ENCODE measurements at places on chromosomes 6 and 20.

- DNase-seq: no peak
Observed at GRCh38 chr6:101443315-101443714, 49.8 kb downstream of the GRIK2 start.

DNA sequence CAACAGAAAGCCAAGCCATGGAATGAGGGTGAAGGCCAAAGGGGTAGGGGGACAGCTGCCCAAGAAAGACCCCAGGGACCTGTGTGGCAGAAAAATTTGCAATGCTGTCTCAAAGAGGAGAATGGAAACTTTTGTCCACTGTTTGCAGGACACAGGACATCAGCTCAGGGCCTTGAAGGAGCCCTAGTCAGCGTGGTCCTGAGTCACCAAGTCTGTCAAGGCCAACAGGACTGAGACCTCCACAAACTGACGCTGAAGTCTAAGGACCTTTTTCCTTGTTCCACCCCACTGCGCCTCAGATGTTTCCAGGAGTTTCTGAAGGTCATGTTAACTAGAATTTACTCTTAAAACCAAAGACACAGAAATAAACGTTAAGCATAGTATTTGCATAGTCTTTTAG is 31.8 kb upstream of the AVP start:
- DNase-seq: no peak

DNA sequence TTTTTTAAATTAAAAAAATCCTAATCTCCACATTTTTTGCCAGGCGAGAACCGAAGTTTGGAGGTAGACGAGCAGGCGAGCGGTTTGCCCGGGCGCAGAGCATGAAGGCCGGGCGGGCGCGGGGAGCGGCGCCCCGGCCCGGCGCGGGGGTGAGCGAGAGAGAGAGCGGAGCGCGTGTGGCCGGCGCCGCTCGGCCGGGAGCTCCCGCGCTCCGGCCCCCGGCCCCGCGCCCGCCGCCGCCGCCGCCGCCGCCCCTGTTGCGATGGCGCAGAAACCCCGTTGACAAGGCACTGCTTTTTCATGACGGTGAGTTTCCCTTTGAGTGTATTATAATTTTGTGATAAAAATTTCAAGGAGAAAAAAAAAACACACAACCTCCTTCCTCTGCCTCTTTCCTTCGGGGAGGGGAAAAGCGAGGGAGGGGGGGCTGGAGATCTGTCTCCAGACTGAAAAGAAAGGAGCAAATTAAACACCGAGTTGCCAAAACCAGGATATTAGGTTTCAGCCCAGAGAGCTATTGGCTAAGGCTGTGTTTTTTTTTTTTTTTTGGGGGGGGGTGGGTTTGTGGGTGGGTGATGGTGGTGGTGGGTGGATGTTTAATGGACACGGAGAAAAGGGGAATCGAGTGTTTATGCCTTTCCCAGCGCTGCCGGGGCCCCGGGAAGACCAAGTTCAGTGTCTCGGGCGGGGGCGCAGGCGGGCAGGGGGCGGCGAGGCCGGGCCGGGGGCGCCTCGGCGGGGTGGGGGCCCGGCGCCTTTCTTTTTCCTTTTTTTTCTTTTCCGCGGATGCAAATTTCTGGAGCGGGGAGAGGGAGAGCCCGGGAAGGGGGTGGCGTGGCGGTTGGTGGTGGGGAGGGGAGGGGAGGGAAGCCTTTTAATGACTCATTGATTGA is at the start of gene BICRAL:
TSS of gene BICRAL (plus strand) at position 257 of the 893 bp plus-strand sequence. CDS start 39,971 bp downstream, outside the sequence.
- peak; percentile 72 for DNase-seq

DNA sequence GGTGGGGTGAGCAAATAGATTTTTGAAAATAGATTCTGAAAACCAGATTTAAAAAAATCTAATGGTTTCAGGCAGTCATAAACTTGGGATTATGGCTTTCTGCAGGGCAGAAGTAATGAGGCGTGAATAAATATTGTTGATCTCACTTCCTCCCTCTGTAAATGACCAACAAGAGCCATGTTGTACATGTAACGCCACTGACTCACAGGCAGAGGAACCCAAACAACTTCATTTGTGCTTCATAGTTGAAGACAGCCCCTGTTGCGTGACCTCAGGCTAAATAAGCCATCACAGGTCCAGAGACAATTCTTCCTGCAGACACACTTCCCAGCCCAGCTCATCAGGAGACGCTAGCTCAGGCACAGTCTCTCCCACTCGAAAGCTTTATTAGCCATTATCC is 59.1 kb upstream of the F13A1 start:
- DNase-seq: no peak

- no peak for DNase-seq
Observed at GRCh38 chr6:43944908-43945767, 175.1 kb downstream of the VEGFA start.

DNA sequence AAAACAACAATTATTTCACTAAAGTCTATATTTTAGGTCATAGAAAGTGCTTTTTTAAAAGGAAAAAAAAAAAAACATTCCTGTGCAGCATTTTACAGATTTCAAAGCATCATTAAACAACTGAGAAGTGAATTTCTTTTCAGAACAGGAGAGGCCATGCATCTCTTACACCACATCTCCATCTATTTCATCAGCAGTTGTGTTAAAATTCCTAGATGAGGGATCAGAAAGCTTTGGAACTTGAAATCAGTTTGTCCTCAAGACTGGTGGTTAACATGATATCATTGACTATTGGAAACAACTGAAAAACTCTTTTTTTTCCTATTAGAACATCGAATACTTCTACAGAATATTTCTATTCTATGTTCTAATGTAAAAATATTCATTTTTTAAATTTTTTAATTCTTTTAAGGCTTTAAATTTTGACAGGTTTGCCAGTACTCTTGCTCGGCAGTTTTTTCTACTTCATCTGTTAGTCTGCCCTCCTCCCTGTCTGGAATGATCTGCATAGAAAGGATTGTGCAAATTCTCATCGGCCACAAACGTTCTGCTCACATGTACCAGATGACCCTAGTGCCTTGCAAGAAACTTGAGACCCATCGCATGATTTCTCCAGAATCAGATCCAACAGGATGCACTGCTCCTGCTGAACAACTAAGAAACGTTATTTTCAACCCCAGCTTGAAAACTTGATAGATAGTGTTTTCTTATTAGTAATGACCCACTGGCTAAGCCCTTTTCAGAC is 411.0 kb upstream of the AGPAT4 start:
- no peak for DNase-seq

- no peak for DNase-seq
Observed at GRCh38 chr6:34543421-34543820, 12.7 kb downstream of the SPDEF start.

DNA sequence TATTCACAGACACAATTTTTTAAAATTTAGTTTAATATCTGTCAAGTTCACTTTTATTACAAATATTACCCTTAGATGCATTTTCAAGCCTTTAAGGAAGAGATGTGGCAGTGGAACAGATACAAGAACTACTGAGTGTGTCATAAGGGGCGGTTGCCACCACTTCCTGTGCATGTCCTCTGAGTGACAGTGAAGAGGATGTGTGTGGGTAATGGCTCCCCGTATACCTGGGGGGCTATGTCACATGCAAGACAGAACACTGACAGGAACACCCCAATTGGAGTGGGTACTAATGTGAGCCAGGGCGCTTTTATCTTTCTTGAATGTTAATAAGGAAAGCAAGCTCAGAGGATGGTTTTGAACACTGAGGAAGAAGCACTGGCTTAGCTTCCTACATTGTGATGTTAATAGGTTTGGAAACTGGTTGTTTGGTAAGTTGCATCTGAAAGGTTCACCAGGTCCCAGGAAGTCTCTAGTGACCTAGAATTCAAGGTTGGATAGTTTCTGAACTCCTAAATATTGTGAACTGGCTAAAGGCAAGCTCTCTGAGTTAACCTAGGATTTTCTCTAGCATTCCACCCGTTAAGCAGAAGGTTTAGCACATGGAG is 83.4 kb upstream of the ASF1A start:
- DNase-seq: no peak

DNA sequence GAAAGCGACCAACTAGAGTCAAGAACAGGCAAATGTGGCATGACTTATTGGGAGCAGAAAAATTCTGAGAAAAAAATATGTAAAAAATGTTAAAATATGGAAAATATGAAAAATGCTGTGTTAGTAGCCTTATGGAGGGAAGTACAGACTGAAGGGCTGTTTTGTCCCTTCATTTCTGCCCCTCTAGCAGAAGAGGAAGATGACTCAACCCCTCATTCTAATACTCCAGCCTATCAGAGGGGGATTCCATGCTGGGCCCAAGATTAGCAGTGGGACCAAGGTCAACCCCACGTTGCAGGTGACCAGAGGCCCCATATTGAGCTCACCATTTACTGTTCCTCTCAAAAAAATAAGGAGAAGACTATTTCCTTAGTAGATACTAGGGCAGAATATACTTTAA is 8.4 kb downstream of the MUC21 start:
- DNase-seq: no peak

GRCh38 chr6:44179648-44180047 is 21.0 kb downstream of the CAPN11 start:
- no peak for DNase-seq

GRCh38 chr20:48197066-48197465 is 411.8 kb upstream of the SULF2 start:
- peak; percentile 60 for DNase-seq

Data from BE2C (cell line).